MM.1S (cell line): ENCODE measurements at places on chromosomes 1 and 21.

DNA sequence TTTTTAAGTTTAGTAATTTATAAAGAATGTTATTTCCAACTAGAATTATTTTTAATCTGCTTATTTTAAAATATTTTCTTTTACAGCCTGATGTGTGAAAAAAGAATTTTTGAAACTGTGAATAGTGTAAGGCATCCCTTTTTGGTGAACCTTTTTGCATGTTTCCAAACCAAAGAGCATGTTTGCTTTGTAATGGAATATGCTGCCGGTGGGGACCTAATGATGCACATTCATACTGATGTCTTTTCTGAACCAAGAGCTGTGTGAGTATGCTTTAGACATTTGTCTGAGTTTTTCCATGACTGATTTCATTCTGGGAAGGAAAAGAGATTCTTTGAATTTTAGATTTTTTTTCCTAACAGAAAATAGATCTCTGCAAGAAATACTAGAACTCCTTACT, 77.9 kb downstream of the GTF2B start:
- no peak for DNase-seq

DNA sequence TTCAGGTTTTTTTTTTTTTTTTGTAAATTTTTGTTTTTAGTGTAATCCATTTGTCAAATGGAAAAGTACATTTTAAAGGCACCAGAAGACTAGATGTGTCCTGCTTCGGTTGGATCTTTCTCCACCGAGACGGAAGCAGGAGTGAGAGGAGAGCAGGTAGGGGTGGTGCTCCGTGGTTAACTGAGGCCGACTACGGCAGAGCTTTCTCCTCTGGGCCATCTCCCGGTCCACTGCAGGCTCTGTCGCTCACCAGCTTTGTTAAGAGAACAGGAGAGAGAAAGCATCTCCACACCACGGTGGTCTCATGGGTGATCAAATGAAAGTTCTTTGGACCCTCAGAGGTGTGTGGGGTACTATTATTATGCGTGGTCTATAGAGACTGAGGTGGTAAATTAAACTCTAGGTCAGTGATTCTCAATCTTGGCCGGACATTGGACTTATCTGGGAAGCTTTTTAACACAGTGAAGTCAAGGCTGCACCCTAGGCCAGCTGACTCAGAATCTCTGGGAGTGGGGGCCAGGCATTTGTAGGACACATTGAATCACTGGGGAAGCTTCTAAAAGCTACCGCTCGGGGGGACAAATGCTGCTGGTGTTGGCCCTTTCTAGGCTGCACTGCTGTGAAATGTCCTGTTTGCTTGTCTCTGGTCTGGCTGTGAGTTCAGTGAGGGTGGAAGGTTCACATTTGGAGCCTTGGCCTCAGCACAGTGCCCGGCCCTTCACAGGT, 25.0 kb downstream of the ABCA4 start:
- no peak for DNase-seq

DNA sequence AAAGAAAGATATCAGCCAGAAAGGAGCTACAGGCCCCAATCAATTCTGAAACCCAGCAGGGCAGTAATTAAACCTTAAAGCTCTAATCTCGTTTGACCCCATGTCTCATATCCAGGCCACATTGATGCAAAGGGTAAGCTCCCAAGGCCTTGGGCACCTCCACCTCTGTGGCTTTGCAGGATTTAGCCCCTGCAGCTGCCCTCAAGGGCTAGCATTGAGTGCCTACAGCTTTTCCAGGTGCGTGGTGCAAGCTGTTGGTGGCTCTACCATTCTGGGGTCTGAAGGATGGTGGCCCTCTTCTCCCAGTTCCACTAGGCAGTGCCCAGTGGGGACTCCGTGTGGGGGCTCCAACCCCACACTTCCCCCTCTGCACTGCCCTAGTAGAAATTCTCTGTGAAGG, 429.9 kb downstream of the NPHP4 start:
- no peak for DNase-seq

DNA sequence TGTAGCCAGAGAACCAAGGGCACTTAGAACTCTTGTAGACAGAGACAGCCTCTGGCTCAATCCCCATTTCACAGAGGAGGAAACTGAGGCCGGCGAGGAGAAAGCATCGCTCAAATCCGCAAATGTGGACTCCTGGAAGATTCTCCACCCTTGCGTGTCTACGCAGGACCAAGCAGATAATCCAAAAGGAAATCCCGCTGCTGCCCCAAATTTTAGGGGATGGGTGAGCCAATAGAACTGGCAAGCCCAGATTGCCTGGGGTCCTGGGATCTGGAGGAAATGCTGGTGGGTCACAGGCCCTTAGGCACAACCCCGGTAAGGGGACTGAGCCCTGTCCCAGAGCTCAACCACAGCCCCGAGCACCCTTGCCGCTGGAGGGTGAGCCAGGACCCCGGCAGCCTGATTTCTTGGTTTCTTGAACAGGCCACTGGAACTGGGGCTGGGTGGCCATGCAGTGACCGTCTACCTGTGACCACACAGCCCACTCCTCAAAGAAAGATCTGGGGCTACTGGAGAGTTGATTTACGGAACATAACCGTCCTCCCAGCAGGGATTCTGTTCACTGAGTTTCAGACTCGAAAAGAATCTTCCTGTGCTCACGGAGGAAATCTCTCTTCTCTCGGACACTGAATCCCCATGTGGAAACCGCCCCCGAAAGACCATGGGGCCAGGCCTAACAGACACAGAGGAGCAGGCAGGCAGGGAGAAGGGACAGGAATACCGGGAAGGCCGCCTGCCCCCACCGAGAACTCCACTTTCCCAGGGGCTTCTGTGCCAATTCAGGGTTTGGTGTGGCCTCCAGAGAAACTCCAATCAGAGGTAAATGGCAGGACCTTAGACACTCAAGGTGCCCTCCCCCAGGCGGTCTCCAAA, 238.4 kb downstream of the NPHP4 start:
- no peak for DNase-seq

GRCh38 chr1:157278383-157279137, 140.4 kb upstream of the ETV3 start:
- DNase-seq, result no peak

GRCh38 chr1:225410036-225410435, 17.8 kb downstream of the LBR start:
- DNase-seq, result no peak

DNA sequence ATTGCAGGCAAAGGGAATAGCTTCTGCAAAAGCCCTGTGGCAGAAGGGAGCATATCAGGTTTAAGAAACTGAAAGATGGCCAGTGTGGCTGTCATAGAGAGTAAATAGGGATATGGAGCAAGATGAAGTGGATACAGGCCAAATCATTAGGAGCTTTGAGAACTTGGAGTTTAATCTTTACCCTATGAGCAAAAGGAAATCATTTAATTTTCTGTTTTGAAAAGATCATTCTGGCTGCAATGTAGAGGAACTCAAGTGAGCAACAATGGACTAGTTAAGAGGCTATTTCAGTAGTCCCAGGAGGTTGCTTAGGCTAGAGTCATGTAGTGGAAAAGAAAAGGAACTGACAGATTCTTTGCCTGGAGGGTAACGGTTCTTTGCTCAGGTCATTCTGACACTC, 47.2 kb downstream of the RAP1A start:
- no peak for DNase-seq

DNA sequence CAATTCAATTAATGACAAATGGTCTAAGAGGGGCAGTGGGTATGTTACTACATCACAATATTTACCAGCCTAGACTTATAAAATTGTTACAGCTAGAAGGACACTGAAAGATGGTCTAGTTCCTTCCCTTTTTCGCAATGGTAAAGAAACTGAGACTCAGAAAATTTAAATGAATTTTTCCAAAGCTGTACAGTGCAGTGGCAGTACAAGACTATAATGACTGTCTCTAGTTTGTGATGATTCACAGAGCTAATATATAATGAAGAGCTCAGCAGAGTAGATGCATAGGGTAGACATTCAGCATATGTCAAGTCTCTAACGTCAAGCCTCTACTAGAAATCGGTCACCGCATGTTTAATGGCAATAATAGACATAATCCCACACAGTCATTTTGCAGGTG, 4.6 kb downstream of the PLPP3 start:
- DNase-seq, result no peak

DNA sequence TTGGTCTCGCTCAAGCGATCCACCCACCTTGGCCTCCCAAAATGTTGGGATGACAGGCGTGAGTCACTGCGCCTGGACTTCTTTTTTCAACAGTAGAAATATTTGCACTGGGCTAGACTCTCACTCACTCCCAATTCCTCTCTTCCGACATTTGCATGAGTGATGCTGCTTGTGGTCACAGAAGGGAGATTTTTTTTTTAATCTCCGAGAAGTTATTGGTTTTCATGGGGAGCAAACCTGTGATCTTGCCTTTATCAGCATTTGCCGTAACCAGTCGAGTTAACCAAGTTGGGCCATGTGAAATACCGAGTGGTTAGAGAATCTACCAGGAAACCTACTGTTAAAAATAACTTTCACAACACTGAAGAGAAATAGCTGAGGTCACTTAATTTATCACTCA, 21.1 kb downstream of the ERG start:
- peak; percentile 14 for DNase-seq

GRCh38 chr1:228166170-228166936, 749 bp downstream of the IBA57 start:
- peak; percentile 82 for DNase-seq

- no peak for DNase-seq
Observed at GRCh38 chr1:171716616-171717015, 25.2 kb downstream of the VAMP4 start.

GRCh38 chr1:1910033-1910465, 5.0 kb upstream of the CALML6 start:
- DNase-seq, result no peak

DNA sequence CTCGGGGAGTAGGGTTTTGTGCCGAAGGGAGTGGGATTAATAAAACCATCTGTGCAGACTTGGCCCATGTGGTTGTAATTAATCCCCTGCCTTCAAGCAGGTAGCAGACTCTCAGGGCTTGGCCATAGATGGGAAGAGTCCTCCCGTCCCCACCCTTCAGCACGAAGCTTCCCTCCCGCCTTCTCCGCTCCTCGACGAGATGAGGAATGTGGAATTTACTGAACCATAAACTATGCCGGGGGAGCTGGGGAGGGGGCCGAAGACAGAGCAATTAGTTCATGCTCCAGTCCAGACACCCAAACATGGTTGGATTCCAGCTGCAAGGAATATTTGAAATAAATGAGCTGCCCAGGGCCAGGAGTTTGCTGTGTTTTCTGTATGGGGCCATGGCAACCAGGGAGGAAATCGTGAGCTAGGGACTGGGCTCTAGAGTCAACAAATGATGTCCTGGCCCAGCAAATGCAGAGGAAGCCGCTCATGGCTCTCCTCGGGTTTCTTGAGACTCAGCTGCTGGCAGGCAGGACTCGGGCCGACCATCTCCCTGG, 78.8 kb downstream of the SPSB1 start:
- DNase-seq, result no peak

GRCh38 chr1:20290624-20291597, at the start of gene VWA5B1:
VWA5B1 (plus strand) TSS chr1:20290875; CDS start chr1:20310602, 19,727 bp downstream.
- DNase-seq, result no peak

DNA sequence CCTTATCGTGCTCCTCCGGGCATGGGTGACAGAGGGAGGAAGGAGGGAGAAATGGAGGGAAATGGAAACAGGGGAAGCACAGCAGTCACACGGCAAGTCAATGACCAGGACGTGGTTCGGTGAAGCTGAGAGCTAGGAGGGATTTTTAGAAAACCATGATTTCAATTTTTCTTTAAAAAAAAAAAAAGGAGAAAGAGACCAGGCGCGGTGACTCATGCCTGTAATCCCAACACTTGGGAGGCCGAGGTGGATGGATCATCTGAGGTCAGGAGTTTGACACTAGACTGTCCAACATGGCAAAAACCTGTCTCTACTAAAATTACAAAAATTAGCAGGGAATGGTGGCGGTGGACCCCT, 776 bp upstream of the TNFRSF9 start:
- no peak for DNase-seq

GRCh38 chr21:33968080-33968994, 52.7 kb upstream of the ATP5PO start:
- DNase-seq, result no peak

DNA sequence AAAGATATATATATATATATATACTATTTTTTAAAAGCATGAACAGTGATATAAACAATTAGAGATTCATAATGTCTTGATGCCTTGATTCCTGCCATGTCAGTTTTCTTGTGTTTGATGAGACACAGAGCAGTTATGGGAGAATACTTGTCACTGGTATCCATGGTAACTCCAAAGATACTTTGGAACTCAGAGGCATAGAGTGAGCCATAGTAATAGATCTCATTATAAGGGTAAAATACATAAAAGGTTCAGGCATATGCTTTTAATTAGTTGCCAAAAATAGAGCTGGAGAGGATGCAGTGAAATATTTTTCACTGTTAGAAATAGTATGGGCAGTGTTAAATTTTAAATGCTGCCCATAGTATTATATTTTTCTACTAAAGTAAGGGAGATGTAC, 134.1 kb downstream of the SYT14 start:
- DNase-seq, result no peak

- no peak for DNase-seq
Observed at GRCh38 chr1:201593200-201593921, 54.4 kb downstream of the NAV1 start.

DNA sequence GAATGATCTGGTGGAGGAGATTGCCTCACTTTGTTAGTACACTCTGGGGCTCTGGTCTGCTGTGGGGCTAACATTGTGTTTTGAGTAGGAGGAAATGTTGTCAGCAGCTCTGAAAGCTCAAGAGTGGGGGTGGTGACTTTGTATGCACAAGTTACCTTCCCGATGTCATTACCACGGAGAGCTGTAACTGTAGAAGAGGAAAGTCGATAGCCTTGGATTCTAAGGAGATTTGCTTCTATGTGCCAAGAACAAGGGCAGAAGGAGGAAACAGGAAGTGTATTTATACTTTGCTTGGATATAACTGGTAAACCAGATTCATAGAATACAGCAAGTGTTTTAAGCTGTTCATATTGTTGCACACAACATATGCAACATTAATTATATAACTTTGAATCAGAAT, 196.1 kb downstream of the AMY1C start:
- DNase-seq, result no peak

GRCh38 chr1:2801535-2802291, at the start of gene TTC34:
TTC34 (minus strand) TSS chr1:2801693; CDS start chr1:2800827, 866 bp downstream.
- no peak for DNase-seq

- DNase-seq, result peak; percentile 78
Observed at GRCh38 chr1:87044840-87045239, 130.4 kb downstream of the HS2ST1 start.

GRCh38 chr1:41860214-41860613, 58.5 kb downstream of the HIVEP3 start:
- DNase-seq, result no peak

- no peak for DNase-seq
Observed at GRCh38 chr21:35664683-35665082, 395.6 kb downstream of the SETD4 start.

DNA sequence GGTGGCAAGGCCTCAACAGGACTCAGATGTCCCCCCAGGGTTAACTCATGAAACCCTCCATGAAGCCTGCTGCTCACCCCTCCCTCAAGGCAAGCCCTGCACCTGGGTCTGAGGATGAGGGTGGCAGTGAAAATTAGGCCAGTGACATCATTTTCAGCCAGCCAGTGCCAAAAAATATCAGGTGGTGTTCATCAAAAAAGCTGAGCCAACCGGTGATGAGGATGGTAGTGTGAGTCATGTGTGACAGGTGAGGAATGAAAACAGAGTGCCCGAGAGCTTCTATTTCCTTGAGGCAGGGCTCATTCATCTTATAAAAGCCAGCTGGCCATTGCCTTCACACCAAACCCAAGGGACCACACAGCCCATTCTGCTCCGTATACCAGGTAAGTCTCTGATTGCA, at the start of gene SPRR1A:
Gene SPRR1A (plus strand): TSS at position 339 of the 400 bp plus-strand sequence. CDS start 1,150 bp downstream, outside the sequence.
- DNase-seq, result no peak
